Activated T-helper 2 cell treated with anti-CD3 and anti-CD28 coated beads, Interferon-gamma antibody, Interleukin-2, Interleukin-4, amounts not matched to agents 10 μg/mL and 5 μg/mL and 100 μg/mL, durations not matched to agents 14 hours and 24 hours and 36 hours (primary cell): ENCODE measurements at places on chromosomes 6 and 20. TPM values are rescaled to one million over a fixed set of nuclear protein-coding genes. Genes with fewer than 3 reads are reported as not detected.

Gene PLCB4
- not detected in 2 replicates for total RNA-seq

Gene BTNL2
- total RNA-seq = not detected in 2 replicates

Gene LRRC73
- total RNA-seq = 0.11 and 0.21 TPM in 2 replicates

Gene PKIB
- 0.44 and 0.52 TPM in 2 replicates for total RNA-seq

Gene PRSS16
- 0.55 and 0.57 TPM in 2 replicates for total RNA-seq

Gene RBPJL
- not detected in 2 replicates for total RNA-seq

Gene HEY2
- not detected in 2 replicates for total RNA-seq

Gene SEMG1
- total RNA-seq = not detected in 2 replicates

Gene ADAM33
- not detected in 2 replicates for total RNA-seq

Gene CAGE1
- total RNA-seq = 0.16 TPM in 2 replicates

Gene TDRD6
- total RNA-seq = not detected in 2 replicates

Gene TTLL9
- total RNA-seq = not detected in 2 replicates

Gene SLC22A7
- not detected in 2 replicates for total RNA-seq
